Urinary bladder (tissue), 4 donors: ENCODE measurements at places on chromosomes 7 and 10. TPM values are rescaled to one million over a fixed set of nuclear protein-coding genes. Genes with fewer than 3 reads are reported as not detected.

GRCh38 chr10:104323760-104324201, 14.5 kb downstream of the ITPRIP start:
- DNase-seq, result no peak

- no peak for DNase-seq
Observed at GRCh38 chr10:5658871-5659618, 7.3 kb downstream of the ASB13 start.

- no peak for DNase-seq
Observed at GRCh38 chr10:108716352-108716751, 1207.0 kb downstream of the XPNPEP1 start.

- DNase-seq, result no peak
Observed at GRCh38 chr7:42414028-42414427, 177.0 kb upstream of the GLI3 start.

GRCh38 chr7:46854958-46855473, 726.9 kb downstream of the TNS3 start:
- no peak for DNase-seq

DNA sequence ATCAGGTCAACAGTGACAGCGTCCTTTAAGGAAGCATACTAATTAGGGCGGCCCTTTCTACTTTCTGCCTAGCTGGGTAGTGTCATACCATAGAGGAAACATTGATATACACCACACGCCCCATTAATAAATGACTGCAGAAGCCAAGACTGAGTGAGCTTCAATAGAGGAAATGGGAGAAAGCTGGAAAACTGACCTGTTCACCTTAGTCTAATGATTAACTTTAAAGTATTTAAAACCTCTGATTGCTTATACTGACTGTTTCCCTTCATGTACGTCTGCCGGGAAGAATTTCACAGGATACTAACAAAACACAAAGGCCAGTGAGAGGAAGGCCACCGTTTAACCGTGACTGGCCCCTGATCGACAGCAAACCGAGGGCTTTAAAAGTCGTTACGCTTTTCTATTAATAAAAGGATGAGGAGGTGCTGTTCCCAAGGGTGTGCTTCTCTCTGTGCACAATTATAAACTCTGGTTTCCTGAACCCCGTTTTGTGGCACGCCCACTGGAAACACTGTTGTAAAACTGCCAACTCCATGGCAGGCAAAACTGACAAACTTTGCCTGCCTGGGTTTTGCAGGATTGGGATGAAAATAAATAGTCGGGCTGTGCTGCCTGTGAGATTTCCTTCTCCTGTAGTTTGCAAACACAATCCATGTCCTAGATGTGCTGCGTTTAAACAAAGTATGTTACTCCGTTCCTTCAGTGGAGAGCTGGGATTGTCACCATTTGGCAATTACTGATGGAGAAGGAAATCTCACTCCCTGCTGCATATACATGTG, 137.6 kb downstream of the NRP1 start:
- DNase-seq, result no peak

- no peak for DNase-seq
Observed at GRCh38 chr7:43465581-43466554, 117.0 kb upstream of the STK17A start.

The TWIST1 gene
- polyA plus RNA-seq, result 28.4 TPM

DNA sequence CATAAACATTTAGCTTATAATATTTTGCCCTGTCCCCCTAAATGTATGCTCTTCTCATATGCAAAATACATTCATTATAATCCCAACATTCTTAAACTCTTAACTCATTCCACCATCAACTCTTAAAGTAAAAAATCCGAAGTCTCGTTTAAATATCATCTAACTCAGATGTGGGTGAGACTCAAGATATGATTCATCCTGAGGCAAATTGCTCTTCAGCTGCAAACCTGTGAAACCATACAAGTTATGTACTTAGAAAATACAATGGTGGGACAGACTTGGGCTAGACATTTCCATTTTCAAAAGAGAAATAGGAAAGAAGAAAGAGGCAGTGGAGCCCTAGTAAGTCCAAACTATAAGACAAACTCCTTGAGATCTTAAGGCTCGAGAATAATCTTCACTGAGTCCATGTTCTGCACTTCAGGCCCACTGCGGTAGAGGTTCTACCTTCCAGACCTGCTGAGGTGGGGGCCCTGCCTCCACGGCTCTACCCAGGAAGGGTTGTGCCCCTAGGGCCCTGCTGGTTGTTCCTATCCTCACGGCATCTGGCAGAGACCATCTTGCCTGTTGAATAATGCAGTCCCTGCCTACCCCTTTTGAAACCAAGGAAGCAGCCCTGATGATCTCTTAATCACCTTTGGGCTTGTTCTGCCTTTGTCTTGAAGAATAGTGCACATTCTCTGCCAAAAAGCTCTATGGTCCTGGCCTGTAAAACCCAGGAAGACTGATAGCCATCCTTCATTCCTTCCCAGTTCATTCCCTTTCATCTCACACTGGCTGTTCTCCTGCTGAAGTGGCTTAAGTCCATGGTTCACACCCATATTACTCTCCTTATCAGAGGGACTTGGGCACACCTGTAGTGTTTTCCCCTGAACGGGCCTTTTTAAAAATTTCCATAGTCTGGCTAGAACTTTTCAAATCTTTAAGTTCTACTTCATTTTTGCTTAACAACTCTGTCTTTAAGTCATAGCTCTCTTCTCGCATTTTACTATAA, 37.3 kb downstream of the INPP5F start:
- no peak for DNase-seq

The PTN gene
- 36.1 TPM for polyA plus RNA-seq

DNA sequence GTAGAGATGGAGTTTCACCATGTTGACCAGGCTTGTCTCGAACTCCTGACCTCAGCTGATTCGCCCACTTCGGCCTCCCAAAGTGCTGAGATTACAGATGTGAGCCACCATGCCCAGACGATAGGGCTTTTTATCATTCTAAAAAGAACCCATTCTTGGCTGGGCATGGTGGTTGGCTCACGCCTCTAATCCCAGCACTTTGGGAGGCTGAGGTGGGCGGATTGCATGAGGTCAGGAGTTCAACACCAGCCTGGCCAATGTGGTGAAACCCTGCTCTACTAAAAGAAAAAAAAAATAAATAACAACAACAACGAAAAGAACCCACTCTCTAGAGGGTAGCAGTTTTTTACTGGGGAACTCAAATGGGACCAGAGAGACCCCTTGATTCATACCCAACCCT, 112.7 kb downstream of the PLXDC2 start:
- no peak for DNase-seq

GRCh38 chr10:7956508-7956907, 98.0 kb upstream of the GATA3 start:
- DNase-seq, result no peak

DNA sequence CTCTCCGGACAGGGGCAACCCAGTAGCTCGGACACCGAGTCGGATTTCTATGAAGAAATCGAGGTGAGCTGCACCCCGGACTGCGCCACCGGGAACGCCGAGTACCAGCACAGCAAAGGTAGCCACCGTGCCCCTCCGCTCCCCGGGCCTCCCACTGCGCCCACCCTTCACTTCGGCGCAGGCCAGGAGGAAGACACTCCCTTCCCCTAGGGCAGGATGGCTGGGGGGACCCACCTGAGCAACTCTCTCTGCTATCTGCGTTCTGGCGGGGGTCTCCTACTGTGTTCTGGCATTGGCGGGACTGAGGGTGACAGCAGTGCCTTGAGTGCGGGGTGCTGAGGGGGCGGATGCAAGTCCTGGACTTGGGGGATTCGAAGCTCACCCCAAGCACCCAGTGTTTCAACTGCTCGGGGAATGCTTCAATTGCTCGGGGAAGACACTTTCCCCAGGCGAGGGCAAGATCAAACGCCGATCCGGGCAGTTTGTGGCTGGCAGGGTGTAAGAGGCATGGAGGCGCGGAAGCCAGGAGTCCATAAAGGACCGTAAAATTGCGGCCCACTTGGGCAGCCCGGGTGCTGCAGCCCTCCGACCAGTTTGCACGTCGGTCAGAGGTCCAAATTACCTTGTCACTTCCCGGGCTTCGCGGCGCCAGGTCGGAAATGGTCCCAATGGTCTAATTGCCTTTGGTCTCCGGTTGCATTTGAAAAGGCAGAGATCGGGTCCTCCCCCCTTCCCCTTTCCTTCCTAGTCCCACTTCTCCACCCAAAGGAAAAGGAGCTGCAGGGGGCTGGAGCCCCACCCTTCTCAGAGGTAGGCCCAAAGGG, 950 bp downstream of the EVX1 start:
- no peak for DNase-seq

- no peak for DNase-seq
Observed at GRCh38 chr7:7740037-7740355, 21.6 kb upstream of the RPA3 start.

DNA sequence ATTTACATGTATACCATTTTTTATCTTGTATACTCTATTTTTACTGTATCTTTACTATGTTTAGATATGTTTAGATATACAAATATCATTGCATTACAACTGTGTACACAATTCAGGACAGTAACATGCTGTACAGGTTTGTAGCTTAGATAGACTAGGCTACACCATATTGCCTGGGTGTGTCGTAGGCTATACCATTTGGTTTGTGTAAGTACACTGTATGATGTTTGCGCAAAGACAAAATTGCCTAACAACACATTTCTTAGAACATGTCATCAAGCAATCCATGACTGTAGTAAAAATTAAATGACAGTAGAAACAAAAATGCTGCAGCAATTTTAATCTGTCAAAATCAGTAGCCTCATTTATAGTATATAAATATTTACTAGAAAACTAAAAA, 812.2 kb downstream of the GRM8 start:
- no peak for DNase-seq
